ENCODE measurements at places on chromosomes 16 and 17.

DNA sequence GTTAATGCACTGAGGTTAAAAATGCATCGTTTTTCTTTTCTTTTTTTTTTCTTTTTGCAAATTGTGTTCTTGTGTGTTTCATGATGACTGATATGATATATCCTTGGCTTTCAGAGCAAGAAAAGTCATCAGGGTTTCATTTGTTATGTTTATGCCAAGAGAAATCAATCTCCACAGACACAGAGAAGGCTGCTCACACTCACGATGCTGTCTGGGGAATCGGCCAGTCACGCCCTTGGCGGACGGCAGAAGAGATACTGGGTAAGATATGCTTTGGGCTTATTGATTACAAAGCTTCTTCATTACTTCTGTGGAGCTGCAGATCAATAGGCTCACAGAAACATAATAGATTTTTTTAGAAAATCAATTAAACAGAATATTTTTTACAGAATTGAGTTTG lies 42.2 kb upstream of the TNRC6C start:
- DNase-seq = no peak

- peak; percentile 15 for DNase-seq
Observed at GRCh38 chr17:17723354-17724261, 42.4 kb downstream of the RAI1 start.

DNA sequence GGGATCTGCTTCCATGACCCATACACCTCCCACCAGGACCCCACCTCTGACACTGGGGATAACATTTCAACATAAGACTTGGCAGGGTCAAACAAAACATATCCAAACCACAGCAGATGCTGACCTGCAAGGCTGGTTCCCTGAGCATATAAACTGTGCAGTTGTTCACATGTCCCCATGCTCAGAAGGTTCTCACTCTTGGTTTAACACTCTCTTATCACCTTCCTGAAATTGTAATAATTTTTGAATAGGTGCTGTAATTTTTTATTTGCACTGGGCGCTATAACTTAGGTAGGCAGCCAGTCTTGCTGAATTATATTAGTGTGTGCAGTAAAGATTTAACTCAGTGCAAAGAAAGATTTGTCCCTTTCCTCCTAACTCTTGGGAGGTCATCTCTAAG lies 824.8 kb upstream of the SOX9 start:
- no peak for DNase-seq

- DNase-seq = no peak
Observed at GRCh38 chr16:25501530-25502255, 190.1 kb upstream of the HS3ST4 start.

- peak; percentile 41 for DNase-seq
Observed at GRCh38 chr17:65177901-65178300, 40.7 kb downstream of the RGS9 start.

DNA sequence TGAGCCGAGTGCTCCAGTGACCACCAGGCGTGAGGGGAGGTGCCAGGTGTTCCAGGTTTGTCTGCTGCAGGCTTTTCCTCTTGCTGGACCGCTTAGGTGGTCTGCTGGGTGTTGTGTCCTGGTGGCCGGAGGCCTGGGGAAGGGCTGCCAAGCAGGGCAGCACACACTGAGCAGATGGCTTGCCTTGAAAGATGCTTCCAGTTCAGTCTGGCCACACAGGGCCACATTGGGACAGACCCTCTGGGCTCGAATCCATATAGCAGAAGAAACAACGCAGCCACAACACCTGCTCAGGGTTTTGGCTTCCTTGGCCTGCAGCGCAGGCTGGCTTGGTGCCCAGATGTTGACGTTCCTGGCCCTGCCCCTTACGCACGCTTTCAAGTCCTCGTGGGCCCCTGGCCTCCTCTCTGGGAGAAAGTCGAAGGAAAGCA lies 24.8 kb downstream of the GINS2 start:
- no peak for DNase-seq

DNA sequence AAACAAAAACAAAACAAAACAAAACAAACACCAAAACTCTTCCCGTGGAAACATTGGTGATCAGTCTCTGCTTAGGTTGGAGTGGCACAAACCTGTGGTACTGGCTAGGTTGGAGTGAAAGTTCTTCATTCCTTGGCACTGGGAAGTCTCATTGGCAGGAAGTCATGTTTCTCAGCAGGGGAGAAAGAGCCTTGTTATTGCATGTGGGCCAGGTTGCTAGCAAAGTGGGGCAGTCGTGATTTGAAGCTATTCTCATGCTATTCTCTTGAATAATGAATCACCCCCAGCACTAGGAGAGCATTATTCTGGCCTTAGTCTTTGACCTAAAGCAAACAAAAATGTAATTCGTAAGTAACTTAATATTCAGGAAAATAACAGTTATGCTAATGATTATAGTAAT lies 24.3 kb upstream of the B4GALNT2 start:
- DNase-seq = no peak

DNA sequence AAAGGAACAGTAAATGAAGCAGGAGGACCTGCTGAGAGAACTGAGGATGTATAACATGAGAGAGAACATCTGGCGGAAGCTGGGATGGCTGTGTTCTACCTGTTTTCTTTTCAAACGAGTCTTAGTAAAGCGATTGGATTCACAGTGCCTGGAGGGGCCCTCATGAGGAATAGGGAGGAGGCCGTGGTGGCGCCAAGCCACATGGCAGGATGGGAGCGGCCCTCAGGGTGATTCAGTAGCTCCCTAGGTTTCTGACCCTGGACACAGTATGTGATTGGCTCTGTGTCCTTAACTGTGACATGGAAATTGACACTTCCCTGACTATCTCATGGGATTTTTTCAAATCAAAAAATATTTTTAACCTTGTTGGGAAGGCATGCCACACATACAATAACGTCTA lies 32.1 kb downstream of the USP43 start:
- no peak for DNase-seq

GRCh38 chr16:8722025-8722348 lies 47.6 kb downstream of the ABAT start:
- no peak for DNase-seq

DNA sequence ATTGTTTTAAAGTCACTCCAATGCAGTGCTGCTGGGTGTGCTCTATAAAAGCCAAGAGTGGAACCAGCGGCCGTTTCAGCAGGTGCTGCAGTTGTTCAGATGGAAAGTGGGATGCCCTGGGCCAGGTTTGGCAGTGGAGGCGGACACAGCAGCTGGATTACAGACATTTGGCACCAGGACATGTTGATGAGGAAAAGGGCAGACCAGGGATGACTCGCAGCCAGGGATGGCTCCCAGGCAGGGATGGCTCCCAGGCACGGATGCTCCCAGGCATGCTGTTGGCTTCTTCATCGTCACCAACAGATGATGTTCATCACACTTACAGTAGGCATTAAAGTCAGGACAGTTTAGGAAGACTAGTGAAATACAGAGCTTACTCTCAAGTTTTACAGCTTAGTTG lies 10.0 kb downstream of the GAN start:
- no peak for DNase-seq

GRCh38 chr17:9520649-9521048 lies 55.0 kb downstream of the STX8 start:
- no peak for DNase-seq

GRCh38 chr17:39663688-39664580 lies 1.2 kb upstream of the TCAP start:
- DNase-seq = no peak

DNA sequence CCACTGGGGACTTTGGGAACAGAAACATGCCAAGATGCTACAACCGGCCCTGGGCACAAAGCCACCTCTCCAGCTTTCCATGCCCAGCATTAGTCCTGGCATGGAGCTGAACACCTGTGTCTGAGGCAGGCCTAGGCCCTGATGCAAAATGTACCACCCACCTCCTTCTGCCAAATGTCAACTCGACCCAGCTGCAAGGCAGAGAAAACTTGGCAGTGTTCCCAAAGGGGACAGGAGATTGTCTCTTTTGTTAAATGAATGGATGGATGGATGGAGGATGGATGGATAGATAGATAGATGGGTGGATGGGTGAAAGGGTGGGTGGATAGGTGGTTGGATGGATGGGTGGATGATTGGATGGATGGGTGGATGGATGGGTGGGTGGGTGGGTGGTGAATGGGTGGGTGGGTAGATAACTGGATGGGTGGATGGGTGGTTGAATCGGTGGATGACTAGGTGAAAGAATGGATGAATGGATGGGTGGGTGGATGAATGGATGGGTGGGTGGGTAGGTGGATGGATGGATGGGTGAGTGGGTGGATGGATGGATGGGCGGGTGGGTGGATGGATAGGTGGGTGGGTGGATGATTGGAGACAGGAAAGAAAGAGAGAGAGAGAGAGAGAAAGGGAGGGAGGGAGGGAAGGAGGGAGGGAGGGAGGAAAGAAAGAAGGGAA lies 73.4 kb upstream of the TNRC6C start:
- no peak for DNase-seq

DNA sequence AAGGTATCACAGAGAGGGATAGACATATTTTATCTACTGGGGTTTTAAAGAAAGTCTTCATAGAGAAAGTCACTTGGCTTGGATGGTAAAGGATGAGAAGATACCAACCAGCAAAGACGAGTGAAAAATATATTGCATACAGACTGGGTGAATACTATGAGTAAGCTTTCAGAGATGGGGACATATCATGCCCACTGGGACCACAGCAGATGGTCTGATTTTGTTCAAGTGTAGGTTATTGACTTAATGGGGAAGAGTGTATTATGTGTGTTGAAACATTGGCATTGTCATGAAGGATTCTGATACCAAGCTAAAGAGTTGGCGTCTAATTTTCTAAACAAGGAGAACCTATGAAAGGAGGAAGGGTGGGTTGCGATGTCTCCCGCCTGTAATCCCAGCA lies 13.8 kb upstream of the MMD start:
- no peak for DNase-seq

DNA sequence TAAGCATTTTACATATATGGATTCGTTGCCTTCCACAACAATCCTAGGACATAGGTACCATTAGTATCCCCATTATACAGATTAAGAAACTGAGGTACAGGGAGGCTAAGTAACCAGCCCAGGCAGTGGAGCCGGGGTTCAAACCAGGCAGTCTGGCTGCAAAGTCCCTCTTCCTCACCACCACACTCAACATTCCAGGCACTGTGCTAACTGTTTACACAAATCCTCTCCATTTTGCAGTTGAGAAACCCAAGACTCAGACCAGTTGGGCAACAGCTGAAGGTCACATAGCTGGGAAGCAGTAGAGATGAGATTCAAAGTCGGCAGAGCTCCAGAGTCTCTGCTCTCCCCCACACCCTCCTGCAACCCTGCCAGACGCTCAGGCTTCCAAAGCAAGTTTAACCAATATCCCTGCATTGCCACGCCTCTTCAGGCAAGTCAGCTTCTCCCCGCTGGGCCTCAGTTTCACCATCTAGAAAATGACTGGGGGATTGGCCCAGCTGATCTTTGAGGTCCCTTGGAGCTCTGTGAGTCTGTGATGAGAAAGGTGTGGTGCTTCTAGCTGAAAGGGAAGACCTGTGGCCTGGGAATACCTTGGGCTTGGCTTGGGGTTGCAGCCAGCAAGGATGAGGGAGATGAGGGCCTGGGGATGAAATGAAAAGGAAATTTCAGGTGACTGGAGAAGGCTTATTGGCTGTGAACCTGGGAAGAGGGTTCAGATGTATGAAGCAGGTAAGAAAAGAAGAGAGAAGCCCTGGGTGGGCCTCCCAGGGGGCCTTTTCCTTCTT lies 14.0 kb downstream of the CCR7 start:
- DNase-seq = no peak

DNA sequence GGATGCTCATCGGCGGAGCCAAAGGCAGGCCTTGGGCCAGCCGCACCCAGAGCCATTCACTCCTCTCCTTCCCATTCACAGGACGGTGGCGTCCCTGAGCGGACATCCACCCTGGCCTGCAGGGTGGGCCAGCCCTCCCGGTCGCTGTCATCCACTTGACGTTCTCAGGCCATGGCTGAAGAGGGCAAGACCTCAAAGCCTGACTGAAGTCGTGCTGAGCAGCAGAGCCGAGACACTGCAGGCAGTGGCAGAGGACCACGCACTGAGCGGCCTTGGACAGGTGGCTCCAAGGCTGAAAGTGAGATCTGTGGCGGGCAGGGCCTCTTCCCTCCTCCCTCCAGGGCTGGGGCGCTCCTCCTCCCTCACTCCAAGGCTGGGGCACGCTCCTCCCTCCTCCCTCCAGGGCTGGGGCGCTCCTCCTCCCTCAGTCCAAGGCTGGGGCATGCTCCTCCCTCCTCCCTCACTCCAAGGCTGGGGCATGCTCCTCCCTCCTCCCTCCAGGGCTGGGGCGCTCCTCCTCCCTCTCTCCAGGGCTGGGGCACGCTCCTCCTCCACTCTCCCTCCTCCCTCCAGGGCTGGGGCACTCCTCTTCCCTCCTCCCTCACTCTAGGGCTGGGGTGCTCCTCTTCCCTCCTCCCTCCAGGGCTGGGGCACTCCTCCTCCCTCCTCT lies 24.1 kb downstream of the GNPTG start:
- DNase-seq = no peak

GRCh38 chr16:63497408-63497807 lies 1461.2 kb upstream of the CDH8 start:
- DNase-seq = no peak

GRCh38 chr16:69017036-69017783 lies 88.2 kb upstream of the HAS3 start:
- no peak for DNase-seq

GRCh38 chr17:67546578-67547527 lies 169.8 kb downstream of the PITPNC1 start:
- DNase-seq = no peak

- peak; percentile 53 for DNase-seq
Observed at GRCh38 chr17:58352596-58353388, 791 bp upstream of the SUPT4H1 start.

GRCh38 chr17:49003557-49004511 lies 6.6 kb downstream of the IGF2BP1 start:
- DNase-seq = no peak

- no peak for DNase-seq
Observed at GRCh38 chr17:18323007-18323406, 7.9 kb downstream of the SMCR8 start.

DNA sequence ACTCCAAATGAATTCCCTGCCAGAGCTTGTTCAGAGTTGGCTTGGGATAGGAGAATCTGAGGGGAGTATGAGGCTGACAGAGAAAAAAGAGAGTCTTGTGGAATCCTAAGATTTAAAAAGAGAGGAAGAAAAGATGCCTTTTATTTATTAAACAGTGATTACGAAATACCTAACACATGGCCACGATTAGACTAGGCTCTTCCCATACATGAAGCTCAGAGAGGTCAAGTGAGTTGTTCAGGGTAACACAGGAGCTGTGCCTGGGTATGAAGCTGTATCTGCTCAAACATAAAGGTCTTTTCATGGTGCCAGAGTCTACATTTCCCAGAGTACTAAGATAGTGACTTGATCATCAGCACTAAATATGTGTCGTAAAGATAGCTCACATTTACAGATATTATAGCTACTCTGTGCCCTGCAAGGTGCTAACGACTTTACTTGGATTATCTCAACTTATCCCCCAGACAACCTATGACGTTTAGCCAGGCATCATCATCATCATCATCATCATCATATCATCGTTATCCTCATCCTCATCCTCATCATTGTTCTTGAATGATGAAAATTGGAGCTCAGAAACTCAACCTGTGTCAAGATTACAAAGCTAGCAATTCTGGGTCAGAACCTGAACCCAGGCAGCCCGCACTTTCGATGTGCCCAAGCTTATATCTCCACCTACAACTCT lies 500.8 kb downstream of the NPIPA7 start:
- no peak for DNase-seq

GRCh38 chr16:24164416-24164815 lies 91.7 kb upstream of the CACNG3 start:
- DNase-seq = no peak
